ENCODE measurements at places on chromosomes 2 and 18.
A peak's percentile ranks its signal among the peaks of the same experiment; 100 is the strongest.

- no peak overlapping the region for H3K4me3 ChIP-seq
- H3K4me1 ChIP-seq = no peaks in the 10 kb centered on the region
Observed at GRCh38 chr18:23793985-23794867, 105.0 kb downstream of the LAMA3 start.

GRCh38 chr18:50284255-50284885 is 3.0 kb upstream of the MBD1 start:
- no peaks in the 10 kb centered on the region for H3K27me3 ChIP-seq
- H3K36me3 ChIP-seq = peaks cover 37% of the 10 kb centered on the region
- no peak for DNase-seq
- no peak overlapping the region for H3K4me3 ChIP-seq
- H3K27ac ChIP-seq = peak overlapping the region; percentile 16

DNA sequence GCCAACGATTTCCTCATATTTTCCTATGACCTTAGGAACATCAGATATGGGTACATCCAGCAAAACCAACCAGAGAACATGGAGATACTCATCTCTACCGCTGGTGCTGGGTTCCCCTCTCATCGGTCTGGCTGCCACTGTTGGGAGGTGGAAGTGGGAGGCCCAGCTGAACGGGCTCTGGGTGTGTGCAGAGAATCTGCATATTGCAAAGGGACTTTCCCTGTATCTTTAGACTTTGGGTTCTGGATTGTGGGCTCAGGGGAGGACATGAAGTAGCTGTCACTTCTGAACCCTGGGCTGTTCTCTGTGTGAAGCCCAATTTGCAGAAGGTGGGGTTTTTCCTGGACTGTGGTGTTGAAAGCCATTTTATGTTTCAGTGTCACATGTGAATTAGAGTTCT is 30.0 kb downstream of the RAPGEF4 start:
- H3K27ac ChIP-seq = no peak overlapping the region
- H3K36me3 ChIP-seq = no peaks in the 10 kb centered on the region
- H3K27me3 ChIP-seq = no peaks in the 10 kb centered on the region
- DNase-seq = no peak
- H3K4me1 ChIP-seq = no peaks in the 10 kb centered on the region

DNA sequence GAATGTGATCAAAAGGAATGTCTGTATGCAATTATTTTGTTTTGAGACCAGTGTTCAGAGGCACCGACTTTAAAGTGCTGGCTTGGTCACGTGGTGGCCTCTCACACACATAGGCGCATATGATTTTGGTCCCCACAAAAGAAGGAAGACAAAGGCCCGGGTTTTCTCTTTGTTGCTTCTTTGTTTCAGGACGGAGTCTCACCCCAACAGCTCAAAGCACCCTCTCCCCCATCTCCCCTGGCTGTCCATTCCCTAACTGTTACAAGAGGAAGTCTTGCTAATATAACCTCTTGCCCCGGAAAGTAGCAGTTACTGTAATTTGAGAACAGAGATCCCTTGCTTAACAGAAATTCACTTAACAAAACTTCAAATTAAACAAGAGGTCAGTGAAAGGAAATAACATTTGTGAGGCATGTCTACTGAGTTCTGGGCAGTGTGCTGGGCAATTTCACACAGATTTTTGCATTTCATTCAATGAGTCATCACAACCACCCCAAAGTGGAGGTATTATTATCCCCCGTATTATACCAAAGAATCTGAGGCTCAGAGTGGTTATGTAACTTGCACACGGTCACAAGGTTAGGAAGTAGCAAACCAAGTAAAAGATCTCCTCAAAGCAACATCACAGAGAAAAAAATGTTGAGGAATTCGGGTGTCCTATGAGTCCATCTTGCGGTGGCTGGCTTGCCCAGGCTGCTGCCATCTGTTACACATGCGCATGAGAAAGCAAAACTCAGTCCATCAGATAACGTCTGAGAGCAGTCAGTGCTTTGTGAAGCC is 75.8 kb downstream of the SDC1 start:
- peaks cover 35% of the 10 kb centered on the region for H3K4me1 ChIP-seq
- no peak overlapping the region for H3K27ac ChIP-seq
- no peak overlapping the region for H3K4me3 ChIP-seq
- no peaks in the 10 kb centered on the region for H3K27me3 ChIP-seq
- DNase-seq = peak; percentile 38

- no peaks in the 10 kb centered on the region for H3K36me3 ChIP-seq
- H3K4me3 ChIP-seq = no peak overlapping the region
Observed at GRCh38 chr18:63107171-63107845, 212.3 kb downstream of the BCL2 start.

DNA sequence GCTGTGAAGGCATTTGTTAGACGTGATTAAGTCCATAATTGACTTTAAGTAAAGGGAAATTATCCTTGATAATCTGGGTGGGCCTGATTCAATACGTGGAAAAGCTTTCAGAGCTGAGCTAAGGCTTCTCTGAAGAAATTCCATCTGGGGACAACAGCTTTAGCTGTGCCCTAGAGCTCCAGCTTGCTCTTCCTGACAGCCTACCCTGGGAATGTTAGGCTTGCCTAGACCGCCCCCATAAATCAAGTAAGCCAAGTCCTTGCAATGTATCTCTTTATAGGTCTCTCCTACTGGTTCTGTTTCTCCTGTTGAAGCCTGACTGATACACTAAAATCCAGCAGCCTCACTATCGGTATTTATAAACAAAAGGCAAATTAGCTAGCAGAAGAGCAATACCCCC is 160.0 kb downstream of the STK39 start:
- no peaks in the 10 kb centered on the region for H3K36me3 ChIP-seq
- no peak overlapping the region for H3K4me3 ChIP-seq
- no peak for DNase-seq

GRCh38 chr2:187171318-187171717 is 276.7 kb downstream of the CALCRL start:
- H3K36me3 ChIP-seq = no peaks in the 10 kb centered on the region
- no peak for DNase-seq
- H3K4me1 ChIP-seq = no peaks in the 10 kb centered on the region
- H3K27me3 ChIP-seq = no peaks in the 10 kb centered on the region

GRCh38 chr2:88871336-88871735 is 179.9 kb downstream of the RPIA start:
- no peak for DNase-seq
- H3K27ac ChIP-seq = no peak overlapping the region
- peaks cover 7% of the 10 kb centered on the region for H3K27me3 ChIP-seq
- H3K36me3 ChIP-seq = no peaks in the 10 kb centered on the region

DNA sequence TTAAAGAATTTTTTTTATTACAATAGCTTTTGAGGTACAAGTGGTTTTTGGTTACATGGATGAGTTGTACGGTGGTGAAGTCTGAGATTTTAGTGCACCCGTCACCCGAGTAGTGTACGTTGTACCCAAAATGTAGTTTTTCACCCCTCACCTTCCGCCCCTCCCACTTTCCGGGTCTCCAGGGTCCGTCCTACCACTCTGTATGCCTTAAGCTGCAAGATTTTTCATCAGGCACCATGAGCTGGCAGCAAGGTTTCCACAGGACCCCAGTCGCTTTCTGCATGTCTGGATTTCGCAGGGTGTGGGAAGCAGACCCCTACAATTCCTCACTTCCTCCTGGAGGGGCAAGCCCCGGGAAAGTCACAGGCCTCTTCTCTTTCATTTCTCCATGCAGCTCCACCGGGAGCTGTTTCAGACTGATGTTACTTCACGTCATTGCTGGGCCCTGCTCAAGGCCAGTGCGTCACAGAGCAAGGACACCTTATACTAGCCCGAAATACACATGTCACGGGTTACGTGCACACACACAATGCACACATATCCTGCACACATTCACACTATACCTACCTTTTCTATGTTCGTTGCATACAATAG is 179.1 kb downstream of the ZFP36L2 start:
- no peak overlapping the region for H3K4me3 ChIP-seq

DNA sequence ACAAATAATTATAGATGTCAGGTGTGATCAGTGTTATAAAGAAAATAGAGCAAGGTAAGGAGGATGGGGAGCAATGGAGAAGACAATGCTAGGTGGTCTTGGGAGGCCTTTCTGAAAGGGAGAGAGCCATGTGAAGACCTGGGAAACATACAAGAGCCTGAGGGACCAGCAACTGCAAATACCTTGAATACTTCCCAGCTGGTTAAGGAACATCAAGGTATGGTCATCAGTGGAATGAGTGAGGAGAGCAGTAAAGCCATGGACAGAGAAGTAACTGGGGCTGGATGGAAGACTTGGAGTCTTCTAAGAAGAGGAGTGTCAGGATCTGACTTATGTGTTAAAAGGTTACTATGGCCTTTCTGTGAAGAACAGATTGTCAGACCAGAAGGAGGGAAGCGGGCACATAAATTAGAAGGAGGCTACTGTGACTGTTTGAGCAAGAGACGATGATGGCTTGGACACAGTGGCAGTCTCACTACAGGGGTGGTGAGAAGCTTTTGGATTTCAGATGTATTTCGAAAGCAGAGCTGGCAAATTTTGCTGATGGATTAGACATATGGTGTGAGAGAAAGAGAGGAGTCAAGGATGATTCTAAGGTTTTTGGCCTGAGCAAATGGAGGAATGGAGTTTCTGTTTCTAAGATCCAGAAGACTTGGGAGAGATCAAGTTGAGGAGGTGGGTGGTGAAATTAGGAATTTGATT is 22.8 kb upstream of the EXOC6B start:
- DNase-seq = no peak
- H3K4me1 ChIP-seq = no peaks in the 10 kb centered on the region
- H3K4me3 ChIP-seq = no peak overlapping the region
- peaks cover 11% of the 10 kb centered on the region for H3K27me3 ChIP-seq
- no peak overlapping the region for H3K27ac ChIP-seq

DNA sequence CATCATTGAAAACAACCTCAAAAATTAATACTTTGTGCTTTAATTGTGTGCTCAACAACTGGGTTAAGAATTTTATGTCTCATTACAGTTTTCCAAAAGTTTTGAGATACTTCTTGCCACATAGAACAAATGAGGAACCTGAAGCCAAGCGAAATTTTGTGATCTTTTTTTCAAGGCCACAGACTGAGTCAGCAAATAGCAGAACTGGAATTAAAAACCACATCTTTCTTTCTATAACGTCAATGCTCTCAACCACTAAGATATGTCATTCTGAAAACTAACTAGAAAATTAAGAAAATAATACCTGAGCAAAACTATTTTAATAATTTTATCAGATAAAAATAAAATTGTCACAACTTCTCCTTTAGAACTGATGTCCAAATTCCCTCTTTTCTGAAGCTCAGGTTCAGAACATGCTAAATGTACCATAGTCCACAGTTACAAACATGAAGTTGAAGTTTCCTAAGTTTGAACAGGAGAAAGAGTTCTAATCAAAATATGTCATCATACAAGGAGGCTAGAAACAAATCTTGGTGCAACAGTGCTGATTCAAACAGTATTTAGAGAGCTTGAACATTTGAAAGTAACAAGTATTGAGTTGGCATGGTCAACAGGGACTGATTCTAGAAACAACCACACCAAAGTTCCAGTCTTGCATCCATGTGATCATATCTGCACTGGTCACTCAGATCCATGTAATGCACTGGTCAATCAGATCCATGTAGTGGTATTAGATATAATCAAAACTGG is 27.6 kb upstream of the CALCRL start:
- peaks cover 11% of the 10 kb centered on the region for H3K4me1 ChIP-seq
- no peaks in the 10 kb centered on the region for H3K27me3 ChIP-seq
- peaks cover 5% of the 10 kb centered on the region for H3K36me3 ChIP-seq
- DNase-seq = no peak

DNA sequence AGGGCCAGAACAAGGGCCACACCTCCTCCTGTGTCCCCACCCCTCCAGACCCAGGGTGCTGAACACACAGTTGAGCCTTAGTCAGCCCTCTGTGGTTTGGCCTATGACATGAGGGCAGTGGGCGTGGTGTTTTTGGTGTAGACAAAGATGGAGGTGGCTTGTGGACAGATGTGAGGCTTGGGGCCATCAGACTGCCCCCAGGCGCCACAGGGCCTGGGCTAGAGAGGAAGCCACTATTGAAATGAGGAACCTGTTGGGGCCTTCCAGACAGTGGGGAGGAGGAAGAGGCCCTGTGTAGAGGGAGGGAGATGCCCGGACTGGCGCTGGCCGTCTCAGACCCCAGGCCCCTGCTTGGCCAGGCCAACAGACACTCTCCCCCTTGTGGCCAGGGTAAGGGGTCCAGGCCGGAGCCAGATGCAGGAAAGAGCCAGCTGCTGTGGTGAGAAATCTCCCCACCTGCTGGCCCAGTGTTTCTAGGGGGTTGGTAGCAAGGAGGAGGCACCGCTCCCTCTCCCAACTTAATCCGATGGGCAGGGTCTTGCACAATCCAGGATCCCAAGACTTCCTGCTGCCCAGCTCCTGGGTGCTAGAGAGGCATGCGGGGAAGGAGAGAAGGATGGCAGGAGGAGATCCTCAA is 53.8 kb downstream of the SMAD7 start:
- peaks cover 25% of the 10 kb centered on the region for H3K4me1 ChIP-seq
- H3K36me3 ChIP-seq = no peaks in the 10 kb centered on the region
- no peaks in the 10 kb centered on the region for H3K27me3 ChIP-seq
- H3K4me3 ChIP-seq = no peak overlapping the region

DNA sequence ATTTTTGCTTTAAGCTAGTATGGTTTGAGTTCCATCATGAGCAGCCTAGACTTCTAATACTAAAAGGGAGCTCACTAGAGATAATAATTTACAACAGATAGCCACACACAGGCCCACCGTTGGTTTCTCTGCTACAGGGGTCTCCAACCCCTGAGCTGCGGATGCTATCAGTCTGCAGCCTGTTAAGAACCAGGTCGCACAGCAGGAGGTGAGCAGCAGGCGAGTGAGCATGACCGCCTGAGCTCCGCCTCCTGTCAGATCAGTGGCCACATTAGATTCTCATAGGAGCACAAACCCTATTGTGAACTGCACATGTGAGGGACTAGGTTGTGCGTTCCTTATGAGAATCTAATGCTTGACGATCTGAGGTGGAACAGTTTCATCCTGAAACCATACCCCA is 150.6 kb downstream of the HRH4 start:
- no peak overlapping the region for H3K4me3 ChIP-seq
- H3K4me1 ChIP-seq = no peaks in the 10 kb centered on the region
- no peak for DNase-seq
- no peaks in the 10 kb centered on the region for H3K36me3 ChIP-seq

DNA sequence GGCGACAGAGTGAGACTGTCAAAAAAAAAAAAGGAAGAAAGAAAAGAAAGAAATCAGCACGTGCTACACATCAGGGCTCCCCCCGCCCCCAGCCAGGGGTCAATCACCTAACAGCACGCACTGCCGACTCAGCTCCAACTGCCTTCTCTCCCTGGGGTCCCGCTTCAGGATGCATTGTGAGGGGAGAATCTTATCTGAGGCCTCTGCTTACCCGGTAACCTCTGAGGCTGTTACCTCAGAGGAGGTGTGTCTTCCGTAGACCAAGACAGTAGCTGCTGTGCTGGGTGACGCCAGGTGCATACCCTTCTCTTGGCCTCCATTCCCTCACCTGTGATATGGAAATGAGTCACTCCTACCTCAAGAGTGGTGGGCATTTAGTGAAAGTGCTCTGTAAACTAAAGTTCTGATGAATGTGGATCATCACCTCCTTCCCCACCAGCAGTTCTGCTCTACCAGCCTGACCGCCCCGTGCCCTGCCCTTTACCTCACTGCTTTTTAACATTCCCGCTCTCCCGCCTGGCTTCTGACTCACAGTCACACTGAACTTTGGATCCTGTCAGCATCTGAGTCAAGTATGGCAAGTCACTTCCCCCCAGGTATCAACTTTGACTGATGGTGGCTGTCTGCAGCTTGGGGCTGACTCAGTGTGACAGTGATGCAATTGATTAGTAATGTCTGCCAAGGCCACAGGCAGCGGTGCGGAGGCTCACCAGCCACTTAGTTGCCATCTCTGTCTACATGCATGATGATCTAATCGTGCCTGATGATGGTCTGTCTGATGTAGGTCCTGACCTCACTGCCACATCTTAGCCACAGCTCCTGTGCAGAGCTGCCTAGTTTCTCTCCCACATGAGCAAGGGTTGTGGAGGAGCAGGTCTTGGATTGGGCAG is 20.1 kb downstream of the ARID5A start:
- peaks cover 14% of the 10 kb centered on the region for H3K4me1 ChIP-seq
- H3K4me3 ChIP-seq = no peak overlapping the region
- no peaks in the 10 kb centered on the region for H3K27me3 ChIP-seq
- no peak overlapping the region for H3K27ac ChIP-seq
- DNase-seq = no peak

All from suprapubic skin (tissue), 4 donors.